ENCODE measurements at places on chromosomes 2 and 18. TPM values are rescaled to one million over a fixed set of nuclear protein-coding genes. Genes with fewer than 3 reads are reported as not detected.
A peak's percentile ranks its signal among the peaks of the same experiment; 100 is the strongest.

Gene TWSG1
- total RNA-seq: 157 TPM

Gene LYPD6B
- not detected for total RNA-seq

Gene IL36A
- total RNA-seq: 2.0 TPM

Gene DLGAP1
- total RNA-seq: 1.4 TPM

DNA sequence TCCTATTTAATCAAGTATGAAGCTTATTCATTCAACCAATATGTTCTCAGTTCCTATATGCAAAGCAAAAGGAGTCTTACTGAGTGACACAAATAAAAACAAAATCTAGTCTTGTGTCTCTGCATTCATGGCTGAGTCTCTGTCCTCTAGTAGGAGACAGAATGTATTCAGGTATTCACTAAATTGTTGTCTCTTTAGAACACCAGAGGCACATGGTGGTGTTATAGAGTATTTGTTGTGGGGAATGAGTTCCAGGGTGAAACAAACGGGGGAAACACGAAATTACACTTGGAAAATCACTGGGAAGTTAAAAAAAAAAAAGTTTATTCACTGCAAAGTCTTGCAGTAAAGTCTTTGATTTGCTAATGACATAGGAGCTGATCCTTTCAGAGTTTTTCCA lies 131.7 kb upstream of the FSHR start:
- no peak for DNase-seq

DNA sequence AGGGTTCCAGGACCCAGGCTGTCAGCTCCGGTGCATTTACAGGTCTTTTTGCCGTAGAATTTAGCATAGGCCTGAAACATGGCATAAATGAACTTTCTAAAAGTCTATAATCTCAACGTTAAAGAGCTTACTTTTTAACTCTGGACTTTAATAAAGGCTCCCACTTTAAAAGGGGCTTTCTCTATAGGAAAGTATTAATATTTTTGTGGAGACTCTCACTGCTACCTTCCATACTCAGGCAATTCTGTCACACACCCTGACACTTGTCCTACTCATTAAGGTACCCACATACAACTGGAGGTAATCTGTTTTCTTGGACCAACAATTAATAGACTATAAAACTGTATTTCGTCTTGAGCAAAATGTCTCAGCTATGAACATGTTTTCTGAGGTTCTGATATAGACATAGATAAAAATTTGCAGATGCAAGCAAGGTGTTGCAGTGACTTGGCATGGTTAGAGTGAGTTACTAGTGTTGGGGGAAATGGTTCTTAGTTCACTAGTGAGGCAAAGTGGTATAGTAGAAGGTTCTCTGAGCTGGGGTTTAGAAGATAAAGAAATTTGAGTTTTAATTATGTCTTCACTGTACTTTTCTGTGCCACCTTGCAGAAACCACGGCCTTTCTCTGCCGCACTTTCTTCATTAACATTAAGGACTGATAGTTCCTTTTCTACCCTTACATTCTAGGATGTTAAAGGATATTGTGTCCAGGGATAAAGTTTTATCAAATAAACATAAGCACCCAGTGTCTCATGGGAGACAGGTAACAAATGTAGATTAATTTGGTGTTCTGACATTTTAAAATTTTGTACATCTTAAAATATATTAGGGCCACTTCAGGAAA lies 10.8 kb upstream of the NR4A2 start:
- peak; percentile 5 for DNase-seq

Data from fibroblast of the aortic adventitia (primary cell).